ENCODE measurements at places on chromosomes 6 and 20. TPM values are rescaled to one million over a fixed set of nuclear protein-coding genes. Genes with fewer than 3 reads are reported as not detected.

The FAM217A gene
- total RNA-seq, result not detected

The LINC00237 gene
- total RNA-seq, result not detected

The SAPCD1 gene
- total RNA-seq, result 2.7 TPM

The LY6G6C gene
- not detected for total RNA-seq

The SIRPB2 gene
- total RNA-seq, result 0.20 TPM

The OTOR gene
- total RNA-seq, result not detected

The RSPH9 gene
- not detected for total RNA-seq

All from CD4-positive, alpha-beta T cell (primary cell).